ENCODE measurements at places on chromosomes 4 and X.

DNA sequence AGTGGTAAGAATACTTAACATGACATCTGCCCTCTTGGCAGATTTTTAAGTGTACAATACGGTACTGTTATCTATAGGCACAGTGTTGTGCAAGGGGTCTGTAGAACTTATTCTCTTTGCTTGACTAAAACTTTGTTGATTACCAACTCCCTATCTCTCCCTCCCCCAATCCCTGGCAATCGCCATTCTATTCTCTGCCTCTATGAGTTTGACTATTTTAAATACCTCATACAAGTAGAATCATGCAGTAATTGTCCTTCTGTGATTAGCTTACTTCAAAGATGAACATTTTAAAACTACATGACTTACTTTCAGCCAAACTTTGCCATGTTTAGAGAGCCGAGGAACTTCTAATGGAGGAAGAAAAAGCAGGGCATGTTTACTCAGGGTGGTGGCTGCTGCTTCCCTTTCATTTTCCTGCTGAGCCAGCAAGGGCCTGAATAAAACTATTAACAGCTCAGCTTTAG, 62.4 kb downstream of the APOO start:
- DNase-seq: no peak

DNA sequence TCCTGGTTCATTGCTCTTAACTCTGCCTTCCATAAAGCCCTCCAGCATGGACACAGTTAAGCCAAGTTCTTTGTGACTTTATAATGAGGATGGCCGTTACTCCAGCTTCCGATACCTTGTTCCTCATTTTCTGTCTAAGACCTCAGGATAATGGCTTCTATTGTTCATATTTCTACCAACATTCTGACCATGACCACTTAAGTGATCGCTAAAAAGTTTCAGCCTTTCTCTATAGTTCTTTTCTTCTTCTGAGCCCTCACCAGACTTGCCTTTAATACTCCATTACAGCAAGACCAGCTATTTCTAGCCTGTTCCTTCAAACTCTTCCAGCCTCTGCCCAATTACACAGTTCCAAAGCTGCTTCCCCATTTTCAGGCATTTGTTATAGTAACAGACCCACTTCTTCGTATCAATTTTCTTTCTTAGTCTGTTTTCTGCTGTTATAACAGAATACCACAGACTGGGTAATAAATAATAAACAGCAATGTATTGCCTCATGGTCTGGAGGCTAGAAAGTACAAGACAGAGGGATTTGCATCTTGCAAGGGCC, 12.3 kb downstream of the RNF175 start:
- no peak for DNase-seq

DNA sequence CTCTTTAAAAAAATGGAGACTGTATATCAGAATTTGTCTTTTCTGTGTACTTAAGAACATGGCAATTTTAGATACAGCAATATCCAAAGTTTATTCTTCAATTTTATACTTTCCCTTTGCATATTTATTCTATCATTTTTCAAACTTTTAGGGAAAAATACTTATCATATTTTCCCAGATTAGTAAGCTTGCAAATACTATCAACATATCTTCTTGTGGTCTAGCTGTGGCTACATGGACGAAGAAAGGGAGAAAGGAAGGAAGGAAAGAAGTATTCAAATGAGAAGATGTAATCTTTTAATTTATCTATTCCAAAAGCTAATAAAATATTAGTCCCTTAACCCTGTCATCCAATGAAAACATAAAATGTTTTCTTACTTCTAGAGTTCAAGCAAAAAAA, 797.8 kb upstream of the GALNTL6 start:
- no peak for DNase-seq

DNA sequence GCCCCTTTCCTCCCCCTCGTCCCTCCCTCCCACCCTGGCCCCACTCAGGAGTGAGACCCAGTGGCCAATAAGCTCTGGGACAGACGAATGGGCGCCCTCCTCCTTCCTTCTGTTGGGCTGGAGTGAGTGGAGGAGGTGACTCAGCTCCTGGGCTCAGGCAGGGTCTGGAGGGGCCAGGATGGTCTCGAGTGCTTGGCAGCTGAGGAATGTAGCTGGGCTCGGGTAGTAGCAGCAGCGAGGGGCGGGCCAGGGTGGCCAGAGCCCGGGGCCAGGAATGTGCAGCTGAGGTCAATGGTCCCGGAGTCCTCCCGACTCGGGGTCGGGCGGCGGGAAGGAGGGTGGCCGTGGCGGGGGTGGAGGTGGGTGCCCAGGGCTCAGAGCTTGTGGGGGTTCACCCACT, 15.0 kb downstream of the G6PD start:
- DNase-seq: no peak

- no peak for DNase-seq
Measured at GRCh38 chr4:113154281-113154680, 104.8 kb downstream of the ANK2 start.

DNA sequence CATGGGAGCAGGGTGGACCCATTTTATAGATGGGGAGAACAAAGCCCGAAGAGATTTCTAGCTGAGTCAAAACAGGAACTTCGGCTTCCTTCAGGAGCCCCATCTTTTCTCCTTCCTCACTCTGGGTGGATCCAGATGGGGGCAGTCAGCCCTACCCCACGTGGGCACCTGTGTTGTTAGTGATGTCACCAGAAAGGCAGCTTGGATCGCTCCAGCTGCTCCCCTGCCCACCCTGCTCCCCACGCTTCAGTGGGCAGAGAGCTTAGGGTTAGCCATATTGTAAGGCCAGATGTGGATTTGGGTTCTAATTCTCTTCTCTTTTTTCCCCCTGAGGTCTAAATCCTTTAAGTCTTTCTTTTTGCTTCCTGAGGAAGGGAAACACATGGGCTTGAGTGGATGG, 132.3 kb upstream of the PJA1 start:
- no peak for DNase-seq

GRCh38 chrX:34365471-34365870, 233.4 kb upstream of the FAM47A start:
- peak; percentile 45 for DNase-seq

DNA sequence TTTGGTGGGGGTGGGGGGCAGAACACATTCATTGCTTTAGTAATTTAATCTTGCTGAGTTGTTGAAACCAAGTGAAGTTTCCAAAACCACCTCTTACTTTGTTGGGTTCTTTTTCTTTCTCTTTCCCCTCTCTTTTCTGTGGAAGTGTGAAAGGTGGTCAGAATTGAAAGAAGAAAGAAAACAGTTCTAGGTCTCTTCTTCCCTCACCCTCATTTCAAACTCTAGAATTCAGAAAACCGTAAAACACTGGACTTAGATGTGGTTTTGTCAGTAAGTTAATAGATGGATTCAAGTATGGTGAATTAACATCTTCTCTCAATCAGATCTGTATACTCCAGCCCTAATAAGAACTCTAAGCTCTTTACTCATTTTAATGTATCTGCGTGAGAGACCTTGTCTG, 23.7 kb downstream of the PLP1 start:
- no peak for DNase-seq

DNA sequence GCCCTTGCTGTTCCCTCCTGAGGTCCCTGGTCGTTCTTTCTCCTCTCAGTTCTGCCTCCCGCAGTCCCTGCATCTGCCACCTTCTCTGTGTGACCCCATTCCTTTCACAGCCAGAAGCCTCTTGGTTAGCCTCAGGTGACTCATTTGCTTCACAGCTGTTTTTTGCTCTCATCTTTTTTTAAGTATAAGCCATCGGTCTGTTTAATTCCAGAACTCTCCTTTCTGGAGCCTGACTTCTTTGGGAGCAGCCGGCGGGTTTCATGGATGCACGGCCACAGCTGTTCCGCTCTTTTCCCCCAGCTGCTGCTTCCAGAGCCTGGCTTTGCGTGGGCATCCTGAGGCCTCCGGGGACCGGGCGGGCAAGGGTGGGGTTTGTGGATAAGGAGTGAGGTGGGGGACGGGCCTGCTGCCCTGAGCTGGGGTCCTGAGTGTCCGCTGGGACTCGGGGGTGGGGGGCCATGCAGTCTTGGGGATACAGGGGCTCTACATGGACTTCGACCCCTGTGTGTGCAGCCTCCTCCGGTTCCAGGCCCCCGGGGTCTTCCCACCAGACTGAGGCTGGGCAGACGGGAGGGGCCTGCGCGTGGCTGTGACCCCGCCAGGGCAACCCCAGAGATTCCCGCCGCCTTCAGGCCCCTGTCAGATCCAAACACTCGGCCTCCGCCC, 46.7 kb downstream of the PCGF3 start:
- no peak for DNase-seq

DNA sequence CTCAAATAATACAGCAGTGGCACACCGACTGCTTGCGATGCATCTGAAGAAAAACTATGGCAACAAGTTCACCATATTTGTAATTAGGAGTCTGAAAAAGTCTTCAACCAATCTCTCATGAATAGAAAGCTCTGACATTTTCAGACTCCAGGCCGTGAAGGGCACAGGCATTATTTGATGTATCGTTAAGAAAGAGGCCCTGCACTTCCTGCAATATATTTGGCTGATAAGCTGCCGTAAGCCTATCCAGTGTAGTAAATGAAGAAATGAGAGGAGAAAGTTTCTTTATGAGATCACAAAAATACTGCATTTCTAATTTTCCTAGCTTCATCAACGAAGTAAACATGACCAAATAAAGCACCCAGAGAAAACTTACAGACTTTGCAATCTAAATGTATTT, 613.8 kb upstream of the TECRL start:
- DNase-seq: no peak

DNA sequence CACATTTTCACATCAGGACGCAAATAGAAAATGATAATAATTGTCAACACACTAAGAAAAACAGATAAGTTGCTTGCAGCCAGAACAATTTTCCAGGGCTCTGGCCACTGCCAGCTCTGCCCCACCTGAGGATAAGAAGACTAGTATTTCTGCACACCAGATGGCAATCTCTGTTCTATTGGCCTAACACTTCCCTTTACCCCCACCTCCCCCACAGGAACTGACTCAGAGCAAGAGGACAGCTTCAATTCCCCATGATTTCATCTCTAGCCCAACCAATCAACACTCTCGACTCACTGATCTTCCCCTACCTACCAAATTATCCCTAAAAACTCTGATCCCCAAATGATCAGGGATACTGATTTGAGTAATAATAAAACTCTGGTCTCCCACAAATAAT, 164.0 kb downstream of the SMARCA1 start:
- no peak for DNase-seq

DNA sequence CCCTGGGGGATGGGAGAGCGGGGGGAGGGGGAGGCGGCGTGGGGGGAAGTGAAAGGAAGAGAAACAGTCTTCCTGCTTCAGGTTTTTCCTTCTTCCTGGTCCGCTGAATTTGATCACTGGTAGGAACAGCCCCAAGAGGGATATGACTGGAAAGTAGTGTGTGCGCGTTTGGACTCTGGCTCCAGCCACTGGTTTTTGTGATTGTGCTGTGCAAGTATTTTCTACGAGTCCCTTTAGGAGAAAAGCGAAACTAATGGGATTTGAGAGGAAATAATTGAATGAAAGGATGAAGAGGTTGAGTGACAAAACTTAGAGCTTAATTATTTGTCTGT, 836 bp downstream of the PRRG1 start:
- no peak for DNase-seq

- DNase-seq: no peak
Measured at GRCh38 chr4:53956053-53956452, 108.4 kb downstream of the CHIC2 start.

- DNase-seq: no peak
Measured at GRCh38 chr4:37109756-37110155, 134.8 kb upstream of the NWD2 start.

DNA sequence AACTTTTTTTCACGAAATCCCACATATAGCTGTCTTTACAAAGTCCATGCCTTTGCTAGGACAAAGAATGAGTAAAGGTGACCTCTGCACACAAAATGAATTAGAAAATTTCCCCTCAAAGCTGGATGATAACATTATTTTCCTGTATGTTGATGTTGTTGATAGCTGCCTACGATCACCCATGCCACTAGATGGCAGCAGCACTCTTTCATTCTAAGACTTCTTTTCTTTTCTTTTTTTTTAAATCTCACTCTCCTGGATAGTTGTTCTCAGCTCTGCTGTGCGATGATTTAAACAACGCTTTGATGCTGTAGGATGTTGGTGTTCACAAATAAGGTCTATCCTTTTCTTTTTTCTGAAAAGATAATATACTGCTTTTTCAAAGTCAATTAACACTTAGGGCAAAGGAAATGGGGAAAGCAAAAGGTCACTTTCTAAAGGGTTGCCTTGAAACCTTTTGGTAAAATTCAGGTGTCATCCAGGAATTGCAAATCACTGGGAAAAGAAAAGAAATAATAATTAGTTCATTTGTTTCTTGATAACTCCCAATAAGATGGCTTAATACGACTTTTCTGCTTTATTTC, 266.8 kb downstream of the C4orf33 start:
- DNase-seq: peak; percentile 58

DNA sequence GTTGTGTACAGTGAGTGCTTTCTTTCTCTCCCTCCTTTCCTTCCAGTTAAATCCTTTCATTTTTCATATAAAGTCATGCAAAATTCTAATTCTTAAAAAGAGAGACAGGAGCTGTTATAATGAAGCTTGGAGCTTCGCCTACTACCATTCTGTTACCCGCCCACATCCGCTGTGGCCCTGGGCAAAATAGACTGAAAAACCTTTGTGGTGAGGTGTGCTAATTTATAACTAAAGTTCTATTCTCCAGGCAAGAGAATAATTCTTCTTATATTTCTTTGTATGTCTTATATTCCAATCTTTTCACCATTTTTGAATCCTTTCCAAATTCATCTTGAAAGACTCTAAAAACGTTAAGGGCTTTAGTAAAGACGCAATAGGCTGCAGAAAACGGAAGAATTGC, 7.0 kb downstream of the QRFPR start:
- DNase-seq: no peak

- no peak for DNase-seq
Measured at GRCh38 chr4:115229873-115230272, 116.5 kb upstream of the NDST4 start.

- DNase-seq: no peak
Measured at GRCh38 chr4:145280541-145280940, 100.2 kb upstream of the OTUD4 start.

DNA sequence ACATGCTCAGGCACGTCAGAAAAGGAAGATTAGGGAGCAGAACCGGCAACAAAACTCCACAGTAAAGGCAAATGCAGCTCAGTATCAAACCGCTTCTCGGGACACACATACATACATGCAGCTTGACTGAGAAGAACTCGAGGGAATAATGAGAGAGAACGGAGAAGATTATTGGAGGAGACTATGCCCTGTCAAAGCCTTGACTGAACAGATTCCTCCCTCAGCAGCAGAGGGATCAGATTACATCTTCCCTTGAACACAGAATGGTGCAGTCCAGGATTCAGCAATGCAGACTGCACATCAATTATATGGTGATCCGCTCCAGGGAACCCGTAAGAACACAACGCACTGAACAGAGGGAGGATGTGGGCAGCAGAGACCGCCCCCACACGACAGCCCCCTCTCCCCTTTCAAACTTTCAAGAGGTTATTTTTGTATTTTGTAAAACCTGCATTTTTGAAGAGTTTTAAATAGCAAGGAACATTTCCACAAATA, 183.2 kb downstream of the FBXW7 start:
- peak; percentile 97 for DNase-seq

DNA sequence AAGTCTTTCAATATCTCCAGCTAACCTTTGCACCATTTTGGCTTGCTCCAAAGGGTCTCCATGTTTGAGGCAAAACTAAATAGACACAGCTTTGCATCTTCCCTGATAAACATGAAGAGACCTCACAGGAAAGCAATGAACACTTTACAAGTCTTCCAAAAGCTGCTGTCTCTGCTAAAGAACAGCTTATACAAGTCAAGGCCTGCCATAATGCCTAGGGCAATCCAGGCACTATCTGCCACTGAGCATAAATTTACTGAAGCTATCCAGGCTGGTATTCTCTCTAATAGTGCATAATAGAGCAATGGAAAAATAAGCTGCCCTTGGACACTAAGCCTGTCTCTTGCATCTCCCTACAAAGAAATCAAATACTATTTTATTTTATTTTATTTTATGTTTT, 60.1 kb upstream of the S100G start:
- DNase-seq: no peak

- DNase-seq: no peak
Measured at GRCh38 chr4:89572224-89572858, 264.6 kb downstream of the SNCA start.
